ENCODE measurements at places on chromosomes 7 and 10.

DNA sequence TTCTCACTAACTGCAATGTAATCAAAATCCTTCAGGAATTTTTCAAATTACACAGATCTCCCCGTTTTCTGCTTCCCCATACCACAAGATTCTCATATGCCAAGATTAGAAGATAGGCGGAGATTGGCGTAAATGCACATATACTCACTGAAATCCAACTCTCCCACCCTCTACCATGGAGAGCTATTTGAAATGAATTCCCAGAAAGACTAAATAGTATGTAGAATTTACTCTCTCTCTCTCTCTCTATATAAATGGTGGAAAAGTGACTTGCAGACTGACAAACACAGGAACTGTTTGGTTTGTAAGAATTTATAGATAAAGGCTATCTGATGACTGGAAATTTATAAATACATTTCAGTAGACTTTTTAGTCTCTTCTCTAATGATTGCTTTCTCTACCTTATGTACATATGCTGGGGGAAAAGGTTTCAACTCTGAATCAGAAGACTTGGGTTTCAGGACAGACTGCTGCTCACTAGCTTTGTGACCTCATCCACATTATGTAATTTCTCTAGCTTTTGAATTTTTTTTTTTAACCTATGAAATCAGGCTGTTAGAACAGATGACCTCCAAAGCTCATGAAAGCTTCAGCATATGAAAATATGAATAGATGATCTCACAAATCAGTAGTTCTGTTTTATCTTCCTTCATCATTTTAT lies 67.8 kb upstream of the CSTF2T start:
- no peak for DNase-seq

DNA sequence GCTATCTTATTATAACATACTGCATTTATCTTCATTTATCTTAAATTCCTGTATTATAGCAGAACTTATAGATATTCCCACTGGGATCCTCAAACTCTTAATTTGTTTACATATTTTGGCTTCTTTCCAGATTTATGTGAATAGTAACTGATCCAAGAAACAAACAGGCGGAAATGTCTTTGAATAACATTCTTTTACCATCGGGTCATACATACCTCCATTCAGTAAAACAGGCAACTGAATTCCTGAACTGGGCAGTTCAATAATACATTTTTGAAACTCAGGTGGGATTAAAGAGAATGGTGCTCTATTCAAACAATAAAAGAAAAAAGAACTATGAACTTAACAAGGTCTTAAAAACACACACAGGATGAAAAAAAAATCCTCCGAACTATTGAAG lies 337.4 kb downstream of the CRPPA start:
- no peak for DNase-seq

GRCh38 chr7:128422842-128423241 lies 13.1 kb upstream of the IMPDH1 start:
- no peak for DNase-seq

- DNase-seq: no peak
These were observed 1.9 kb downstream of the KCND2 start for GRCh38 chr7:120274899-120275298.

- no peak for DNase-seq
These were observed 187.9 kb downstream of the PTPRN2 start for GRCh38 chr7:158399762-158400161.

- peak; percentile 65 for DNase-seq
These were observed 69.0 kb upstream of the VOPP1 start for GRCh38 chr7:55641273-55641691.

DNA sequence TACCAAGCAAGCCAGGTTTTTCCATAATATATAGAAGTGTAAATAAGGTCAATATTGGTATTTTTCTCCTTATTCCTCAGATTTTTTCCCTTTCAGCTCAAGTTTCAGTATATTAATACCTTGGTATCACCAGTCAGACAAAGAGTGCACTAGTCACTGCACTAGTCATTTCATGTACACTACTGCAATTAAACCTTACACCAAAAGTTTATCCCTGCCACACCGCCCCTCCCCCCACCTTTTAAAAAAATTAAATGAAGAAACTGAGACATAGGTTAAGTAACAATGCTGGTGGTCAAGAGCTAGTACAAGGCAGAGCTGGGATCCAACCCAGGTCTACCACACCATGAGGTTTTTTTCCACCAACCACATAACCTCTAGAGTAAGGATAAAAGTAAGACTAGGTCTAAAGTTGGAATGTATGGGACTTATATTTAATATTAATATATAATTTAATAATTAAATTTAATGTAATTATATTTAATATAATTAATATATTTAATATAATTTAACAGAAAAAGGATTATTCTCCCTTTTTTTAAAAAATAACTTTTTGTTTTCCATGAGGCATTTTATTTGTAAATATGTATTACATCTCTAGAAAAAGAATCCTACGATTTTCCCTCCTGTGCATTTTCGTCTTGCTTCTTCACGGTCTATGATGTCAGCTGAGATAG lies 68.5 kb downstream of the NT5C2 start:
- no peak for DNase-seq

DNA sequence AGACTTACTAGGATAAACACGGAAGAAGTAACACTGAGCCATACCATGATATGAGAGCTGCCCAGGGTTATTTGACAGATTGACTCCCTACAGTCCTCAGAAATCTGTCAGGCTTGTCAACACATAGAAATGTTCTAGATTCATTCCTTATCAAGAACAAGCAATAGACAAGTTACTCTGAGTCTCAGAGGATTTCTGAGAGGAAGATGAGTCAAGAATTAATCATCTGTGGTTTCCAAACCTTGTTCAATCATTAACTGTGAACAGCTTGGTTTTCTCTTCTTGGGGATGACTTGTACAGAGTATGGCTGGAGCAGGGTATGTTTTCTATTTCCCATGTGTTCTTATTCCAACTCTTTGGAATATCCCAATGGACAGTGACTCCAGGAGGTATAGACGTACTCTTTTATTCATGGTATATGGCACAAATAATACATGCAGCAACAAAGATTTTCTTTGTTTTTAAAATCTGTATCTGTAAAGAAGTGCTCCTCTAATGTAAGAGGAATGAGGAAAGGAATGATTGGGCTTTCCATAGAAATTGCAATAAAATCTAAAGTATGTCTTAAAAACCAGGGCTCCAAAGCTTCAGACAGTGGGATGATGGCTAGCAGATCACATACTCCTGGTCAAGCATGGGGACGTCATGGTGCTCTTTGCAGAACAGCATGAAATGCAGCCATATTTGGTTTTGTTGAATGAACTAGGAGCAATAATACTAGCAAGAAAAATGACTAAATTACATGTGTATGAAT lies 11.9 kb upstream of the SFR1 start:
- DNase-seq: no peak

GRCh38 chr7:40489844-40490602 lies 355.2 kb downstream of the SUGCT start:
- no peak for DNase-seq

DNA sequence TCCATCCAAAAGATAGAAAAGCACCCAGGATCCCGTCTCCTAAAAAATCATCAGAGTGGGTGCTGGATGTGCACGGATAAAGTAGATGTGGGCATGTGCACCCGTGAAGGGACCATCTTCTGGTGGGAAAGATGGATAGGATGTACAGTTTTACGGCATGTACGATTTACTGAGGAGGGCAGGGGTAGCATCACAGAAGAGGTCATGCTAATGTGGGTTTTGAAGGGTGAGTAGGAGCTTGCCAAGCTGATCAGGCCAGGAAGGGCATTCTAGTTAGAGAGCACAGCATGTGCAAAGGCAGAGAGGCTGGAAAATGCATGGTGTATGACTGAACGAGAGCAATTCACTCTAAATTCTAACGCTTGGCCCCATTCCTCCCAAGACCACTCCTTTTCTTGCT lies 7.8 kb upstream of the CRHR2 start:
- DNase-seq: no peak

DNA sequence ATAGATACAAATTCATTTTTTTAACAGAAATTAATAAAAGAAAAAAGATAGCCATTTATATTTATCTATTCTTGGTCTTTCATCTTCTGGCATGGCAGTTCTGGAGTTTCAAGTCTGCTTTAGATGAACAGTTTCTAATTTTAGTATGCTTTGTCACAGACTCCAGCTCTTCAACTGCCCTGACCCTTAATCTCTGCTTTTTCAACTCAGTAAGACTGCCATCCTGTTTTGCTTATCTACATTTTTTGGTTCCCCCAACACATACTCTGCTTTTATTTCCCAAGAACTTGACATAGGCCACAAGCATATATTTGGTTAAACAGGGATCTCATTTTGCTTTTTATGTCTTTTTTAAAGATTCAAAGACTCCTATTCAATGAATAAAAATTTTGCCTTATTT lies 309.3 kb upstream of the KCND2 start:
- no peak for DNase-seq

DNA sequence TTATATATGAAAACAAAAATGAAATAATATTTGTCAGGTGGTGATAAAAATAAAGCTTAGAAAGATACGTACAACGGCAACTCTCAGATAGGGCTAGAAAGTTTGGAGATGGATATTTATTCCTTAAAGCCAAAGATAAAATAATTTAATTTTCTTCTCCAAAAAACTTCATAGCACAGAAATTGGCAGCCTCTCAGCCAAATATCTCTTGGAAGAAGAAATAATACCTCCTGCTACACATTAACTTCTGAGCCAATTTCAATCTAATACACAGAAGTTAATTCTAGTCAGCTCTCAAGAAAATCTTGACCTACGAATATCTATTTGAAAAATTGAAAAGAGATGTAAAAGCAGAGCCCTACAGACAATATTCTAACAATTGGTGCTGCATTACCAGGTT lies 122.4 kb downstream of the TES start:
- no peak for DNase-seq

- DNase-seq: peak; percentile 88
These were observed 5.9 kb downstream of the TTYH3 start for GRCh38 chr7:2637505-2638223.

DNA sequence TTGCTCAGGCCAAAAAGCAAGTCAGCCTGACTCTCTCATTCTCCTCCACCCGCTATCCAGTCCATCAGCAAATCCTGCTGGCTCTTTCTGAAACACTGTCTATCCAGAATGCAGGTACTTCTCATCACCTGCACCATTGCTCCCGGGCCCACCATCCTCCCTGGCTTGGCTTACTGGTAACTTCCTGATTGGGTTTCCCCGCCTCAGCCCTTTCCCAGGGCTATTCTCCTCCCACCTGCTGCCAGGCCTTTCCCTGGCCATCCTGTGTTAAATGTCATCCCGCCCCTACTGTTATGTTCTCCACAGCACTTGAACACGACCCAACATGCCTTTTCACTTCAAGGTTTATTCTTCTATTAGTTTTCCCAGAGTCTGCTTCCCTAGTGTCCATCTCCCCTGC lies 124.0 kb downstream of the CNNM2 start:
- no peak for DNase-seq

DNA sequence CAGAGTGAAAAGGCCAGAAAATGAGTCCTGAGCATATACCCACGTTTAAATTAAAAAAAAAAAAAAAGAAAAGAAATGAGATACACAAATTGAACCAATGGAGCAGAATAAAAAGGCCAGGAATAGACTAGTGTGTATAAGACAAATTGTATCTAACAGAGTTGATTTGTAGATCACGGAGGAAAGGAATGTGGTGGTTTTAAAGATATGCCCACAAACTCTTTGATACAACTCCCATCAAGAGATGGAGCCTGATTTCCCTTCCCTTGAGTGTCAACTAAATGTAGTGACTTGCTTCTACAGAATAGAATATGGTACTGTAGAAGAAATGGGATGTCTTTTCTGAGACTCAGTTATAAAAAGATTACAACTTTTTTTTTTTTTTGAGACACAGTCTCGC lies 10.4 kb downstream of the SYPL1 start:
- no peak for DNase-seq

- peak; percentile 44 for DNase-seq
These were observed 3.4 kb downstream of the TCF7L2 start for GRCh38 chr10:112953174-112954159.

DNA sequence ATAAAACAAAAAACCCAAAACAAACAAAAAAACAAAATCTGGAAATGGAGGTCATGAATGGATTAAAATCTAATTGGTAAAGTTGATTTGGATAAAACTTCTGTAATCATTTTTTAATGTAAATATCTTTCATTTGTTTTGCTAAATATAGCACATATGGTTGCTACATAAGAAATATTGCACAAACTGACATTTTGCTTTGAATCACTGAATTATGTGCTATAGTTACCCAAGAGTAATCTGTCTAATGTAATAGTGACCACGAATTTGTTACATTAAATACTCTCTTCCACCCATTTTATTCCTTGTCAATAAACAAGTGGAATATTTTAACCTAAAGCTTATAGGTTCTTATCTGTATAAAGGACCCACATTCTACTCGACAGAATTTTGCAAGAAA lies 6.2 kb downstream of the CFAP58 start:
- no peak for DNase-seq

DNA sequence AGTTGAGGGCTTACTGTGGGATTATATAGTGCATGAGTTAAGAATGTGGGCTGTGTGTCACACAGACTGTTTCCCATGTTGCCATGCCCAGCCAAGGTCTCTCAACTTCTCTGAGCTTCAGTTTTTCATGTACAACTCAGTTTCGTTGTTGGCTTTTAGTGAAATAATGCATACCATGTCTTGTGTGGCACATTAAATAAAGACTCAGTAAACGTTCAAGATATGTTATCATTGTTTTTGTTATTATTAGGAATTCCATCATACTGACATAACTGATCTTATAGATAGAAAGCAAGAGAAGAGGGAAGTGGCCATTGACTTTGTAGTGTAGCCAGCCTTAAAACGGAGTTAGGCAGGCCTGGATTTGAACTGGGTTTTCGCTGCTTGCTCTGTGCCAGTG lies 2.9 kb downstream of the CDK14 start:
- DNase-seq: no peak

- DNase-seq: no peak
These were observed 574.6 kb upstream of the GALNT17 start for GRCh38 chr7:70557338-70557737.

DNA sequence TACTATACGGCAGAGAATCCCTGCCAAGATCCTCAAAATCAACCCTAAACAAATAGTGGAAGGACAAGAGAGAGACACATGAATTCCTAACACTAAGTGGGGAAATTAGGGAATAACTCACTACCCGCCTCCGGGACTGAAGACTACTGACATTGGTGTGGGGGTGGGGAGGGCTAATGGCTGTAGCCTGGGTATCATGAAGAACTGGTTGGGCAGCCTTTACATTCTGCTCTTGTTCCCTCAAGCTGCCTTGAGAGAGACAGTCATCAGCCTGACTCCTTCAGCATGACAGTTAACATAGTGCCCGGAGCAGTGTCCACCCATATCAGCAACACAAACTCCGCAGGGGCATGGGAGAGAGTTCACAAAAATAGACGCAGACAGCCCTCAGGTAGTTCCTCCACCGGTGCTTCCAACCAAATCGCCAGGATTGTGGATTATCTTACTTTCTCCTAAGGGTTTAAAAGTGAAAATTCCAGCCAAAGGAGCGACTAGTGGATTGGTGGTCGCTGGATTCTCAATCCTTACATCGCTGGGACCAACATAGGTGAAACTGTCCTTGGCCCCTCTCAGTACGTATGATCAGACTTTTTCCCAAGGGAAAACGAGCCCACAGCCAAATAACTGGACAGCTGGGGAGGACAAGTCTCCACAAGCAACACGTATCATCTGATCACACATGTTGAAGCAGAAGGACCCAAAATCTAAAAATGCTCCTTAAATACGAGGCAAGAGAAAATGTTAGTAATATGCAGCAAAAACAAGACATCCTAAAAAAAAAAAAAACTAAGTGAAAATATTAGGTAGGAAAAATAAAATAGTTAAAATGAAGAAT lies 22.6 kb downstream of the TMEM254 start:
- no peak for DNase-seq

Data from adrenal gland (tissue), 19 donors.